Femur (tissue), 1 donor: ENCODE measurements at places on chromosomes 2 and 18.
A peak's percentile ranks its signal among the peaks of the same experiment; 100 is the strongest.

- DNase-seq, result no peak
Observed at GRCh38 chr2:160433466-160434140, 60.0 kb downstream of the RBMS1 start.

GRCh38 chr2:182767578-182767977 lies 51.5 kb downstream of the DNAJC10 start:
- DNase-seq, result no peak

DNA sequence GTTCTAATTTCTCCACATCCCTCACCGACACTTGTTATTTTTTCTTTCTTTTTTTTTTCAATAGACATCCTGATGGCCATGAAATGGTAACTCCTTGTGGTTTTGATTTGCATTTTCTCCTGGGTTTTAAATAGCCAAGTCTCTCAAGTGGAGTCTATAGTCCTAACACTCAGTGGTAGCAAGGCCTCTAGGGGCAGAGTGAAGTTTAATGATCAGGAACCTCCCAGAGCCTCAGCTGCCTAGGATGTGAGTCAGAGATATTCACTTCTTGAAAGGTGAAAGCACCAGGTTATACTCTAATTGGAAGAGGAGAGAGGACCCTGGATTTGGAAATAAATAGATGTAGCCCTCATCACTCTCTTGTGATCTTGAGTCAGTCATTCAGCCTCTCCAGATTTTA lies 62.7 kb upstream of the CAPN13 start:
- DNase-seq, result no peak

GRCh38 chr18:34039611-34040010 lies 185.1 kb downstream of the NOL4 start:
- DNase-seq, result no peak

GRCh38 chr2:126916744-126917143 lies 18.1 kb downstream of the TEX51 start:
- no peak for DNase-seq

- DNase-seq, result peak; percentile 73
Observed at GRCh38 chr2:54482715-54483114, 26.6 kb downstream of the SPTBN1 start.

- DNase-seq, result no peak
Observed at GRCh38 chr2:74908748-74909444, 49.5 kb upstream of the POLE4 start.

DNA sequence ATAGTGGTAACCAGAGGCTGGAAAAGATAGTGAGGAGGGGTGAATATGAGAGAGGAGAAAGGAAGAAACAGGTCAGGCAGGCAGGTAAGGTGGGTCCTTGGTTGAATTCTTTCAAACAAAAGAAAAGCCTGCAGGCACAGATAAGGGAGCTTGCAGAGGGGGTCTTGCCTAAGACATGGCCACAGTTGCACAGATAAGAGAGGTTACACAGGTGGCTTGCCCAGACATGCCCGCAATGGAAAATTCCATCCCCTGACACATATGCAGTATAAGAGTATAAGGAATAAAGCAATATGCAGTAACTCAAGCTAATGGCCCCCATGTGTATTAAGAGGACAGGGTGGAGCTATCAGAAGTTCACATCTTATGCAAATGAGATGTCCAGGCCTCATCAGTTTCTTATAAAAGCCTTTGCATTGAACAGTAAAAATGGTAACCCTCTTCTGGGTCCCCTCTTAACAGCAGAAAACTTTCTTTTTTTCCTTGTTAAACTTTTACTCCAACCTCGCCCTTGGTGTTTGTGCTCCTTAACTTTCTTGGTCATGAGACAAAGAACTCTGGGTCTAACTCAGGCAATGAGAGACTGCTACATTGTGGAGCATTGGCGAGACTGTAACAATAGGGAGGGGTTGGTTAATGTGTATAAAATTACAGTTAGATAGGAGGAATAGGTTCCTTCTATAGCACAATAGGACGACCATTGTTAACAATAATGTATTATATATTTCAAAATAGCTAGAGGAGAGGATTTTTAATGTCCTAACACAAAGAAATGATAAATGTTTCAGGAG lies 764.6 kb downstream of the TSN start:
- DNase-seq, result no peak

DNA sequence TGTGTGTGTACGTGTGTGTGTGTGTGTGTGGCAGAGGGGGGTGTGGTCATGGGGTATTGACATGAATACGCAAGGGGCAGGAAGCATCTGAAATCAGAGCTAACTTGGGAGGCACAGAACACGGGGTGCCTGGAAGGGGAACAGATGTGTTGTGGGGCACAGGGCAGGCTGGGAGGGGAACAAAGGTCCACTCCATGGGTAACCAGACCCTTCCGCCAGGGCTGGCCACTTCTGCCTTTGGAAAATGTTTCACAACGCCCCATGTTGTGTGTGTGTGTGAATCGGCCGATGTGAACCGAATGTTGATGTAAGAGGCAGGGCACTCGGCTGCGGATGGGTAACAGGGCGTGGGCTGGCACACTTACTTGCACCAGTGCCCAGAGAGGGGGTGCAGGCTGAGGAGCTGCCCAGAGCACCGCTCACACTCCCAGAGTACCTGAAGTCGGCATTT lies at the start of gene SLC11A1:
SLC11A1 (plus strand) TSS at position 358 of the 451 bp plus-strand sequence. CDS start 96 bp downstream, outside the sequence.
- peak; percentile 61 for DNase-seq

DNA sequence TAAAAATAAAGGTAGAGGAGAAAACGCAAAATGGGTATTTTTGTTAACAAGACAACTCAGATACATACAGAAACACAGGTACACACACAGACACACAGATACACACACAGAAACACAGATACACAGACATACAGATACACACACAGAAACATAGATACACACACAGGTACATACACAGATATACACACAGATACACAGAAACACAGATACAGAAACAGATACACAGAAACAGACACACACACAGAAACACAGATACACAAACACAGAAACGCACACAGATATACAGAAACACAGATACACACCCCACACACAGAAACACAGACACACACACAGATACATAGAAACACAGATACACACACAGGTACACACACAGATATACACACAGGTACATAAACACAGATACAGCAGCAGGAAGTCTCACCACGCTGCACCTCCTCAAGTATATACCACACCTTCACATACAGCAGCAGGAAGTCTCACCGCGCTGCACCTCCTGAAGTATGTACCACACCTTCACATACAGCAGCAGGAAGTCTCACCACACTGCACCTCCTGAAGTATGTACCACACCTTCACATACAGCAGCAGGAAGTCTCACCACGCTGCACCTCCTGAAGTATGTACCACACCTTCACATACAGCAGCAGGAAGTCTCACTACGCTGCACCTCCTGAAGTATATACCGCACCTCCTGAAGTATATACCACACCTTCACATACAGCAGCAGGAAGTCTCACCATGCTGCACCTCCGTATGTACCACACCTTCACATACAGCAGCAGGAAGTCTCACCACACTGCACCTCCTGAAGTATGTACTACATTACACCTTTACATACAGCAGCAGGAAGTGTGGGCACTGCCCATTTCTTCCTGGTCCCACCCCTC lies 250.5 kb downstream of the HDAC4 start:
- DNase-seq, result peak; percentile 1

DNA sequence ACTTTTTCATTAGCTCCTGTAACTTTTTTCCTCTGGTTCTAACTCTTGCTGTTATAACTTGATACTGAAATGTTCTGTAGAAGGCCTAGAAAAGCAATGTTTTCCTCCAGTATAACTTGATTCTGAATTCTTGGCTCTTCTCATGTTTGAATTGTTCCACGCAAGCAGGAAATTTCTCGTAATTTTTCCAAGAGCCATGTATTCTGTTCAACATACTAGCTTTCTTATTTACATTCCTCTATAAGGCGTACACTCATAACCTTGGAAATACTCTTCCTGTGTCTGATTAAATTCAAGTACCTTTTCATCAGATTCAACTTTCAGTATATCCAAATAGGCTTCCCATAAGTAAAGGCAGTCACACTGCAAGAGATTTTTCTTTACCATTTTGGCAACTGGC lies 109.1 kb downstream of the SMAD2 start:
- DNase-seq, result no peak

GRCh38 chr18:9969247-9969646 lies 55.4 kb downstream of the VAPA start:
- DNase-seq, result no peak

- DNase-seq, result no peak
Observed at GRCh38 chr18:30920351-30920750, 122.2 kb downstream of the DSC3 start.

GRCh38 chr2:98730053-98730706 lies 752 bp downstream of the MGAT4A start:
- DNase-seq, result peak; percentile 57
